ENCODE measurements at places on chromosomes 11 and 22.

DNA sequence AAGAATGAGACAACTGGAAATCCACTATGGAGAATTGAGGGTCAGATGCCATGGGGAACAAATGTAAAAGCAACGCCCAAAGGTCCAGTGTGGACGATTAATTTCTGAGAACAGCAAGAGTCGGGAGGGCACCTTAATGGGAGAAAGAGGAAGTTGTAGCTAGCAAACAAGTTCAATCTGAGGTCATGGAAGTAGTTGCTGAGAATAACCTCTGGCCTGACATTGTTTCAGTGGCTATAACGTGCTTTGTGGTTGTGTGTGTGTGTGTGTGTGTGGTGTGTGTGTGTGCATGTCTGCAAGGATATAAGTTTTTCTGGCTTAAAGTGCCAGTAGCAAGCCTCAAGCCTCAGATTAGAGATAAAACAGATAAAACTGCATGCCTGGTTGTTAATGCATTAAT is 1630.1 kb upstream of the TENM4 start:
- no peak for DNase-seq

GRCh38 chr11:6655020-6655789 is 404 bp downstream of the DCHS1 start:
- DNase-seq: no peak

GRCh38 chr11:9701799-9702198 is 37.9 kb downstream of the SWAP70 start:
- no peak for DNase-seq

DNA sequence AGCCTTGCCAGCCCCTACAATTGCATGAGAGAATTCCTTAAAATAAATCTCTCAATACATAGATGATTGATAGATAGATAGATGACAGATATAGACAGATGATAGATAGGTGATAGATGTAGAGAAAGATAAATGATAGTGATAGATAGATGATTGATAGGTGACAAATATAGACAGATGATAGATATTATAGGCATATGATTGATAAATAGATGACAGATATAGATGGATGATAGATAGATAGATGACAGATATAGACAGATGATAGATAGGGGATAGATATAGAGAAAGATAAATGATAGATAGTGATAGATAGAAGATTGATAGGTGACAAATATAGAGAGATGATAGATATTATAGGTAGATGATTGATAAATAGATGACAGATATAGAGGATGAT is 564.6 kb downstream of the ETS1 start:
- DNase-seq: no peak

DNA sequence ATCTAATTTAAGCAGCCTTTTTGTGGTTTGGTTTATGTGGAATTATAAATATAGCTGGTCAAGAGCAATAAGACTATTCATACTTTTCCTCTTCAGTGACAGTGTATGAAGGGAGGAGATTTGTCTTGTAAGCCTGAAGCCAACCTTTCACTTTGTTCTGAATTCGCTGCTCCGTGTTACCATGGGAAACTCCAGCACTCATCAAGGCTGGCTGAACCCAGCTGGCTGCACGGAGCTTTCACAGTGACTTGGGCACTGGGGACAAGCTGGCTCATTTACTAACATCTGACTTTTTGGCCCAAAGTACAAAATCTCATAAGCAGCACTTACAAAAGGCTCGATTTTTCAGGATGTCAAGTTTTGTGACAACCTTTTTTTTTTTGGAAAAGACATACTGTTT is 120.4 kb upstream of the GRIA4 start:
- DNase-seq: no peak

DNA sequence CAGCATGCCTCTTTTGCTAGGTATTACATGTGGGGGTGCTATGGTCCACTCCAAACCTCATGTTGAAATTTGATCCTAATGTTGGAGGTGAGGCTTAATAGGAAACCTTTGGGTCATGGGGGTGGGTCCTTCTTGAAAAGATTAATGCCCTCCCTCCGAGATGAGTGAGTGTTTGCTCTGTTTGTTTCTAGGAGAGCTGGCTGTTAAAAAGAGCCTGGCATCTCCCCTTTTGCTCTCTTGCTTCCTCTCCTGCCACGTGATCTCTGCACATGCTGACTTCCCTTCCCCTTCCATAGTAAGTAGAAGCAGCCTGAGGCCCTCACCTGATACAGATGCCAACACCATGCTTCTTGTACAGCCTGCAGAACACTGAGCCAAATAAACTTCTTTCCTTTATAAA is 104.5 kb downstream of the FAT3 start:
- no peak for DNase-seq

DNA sequence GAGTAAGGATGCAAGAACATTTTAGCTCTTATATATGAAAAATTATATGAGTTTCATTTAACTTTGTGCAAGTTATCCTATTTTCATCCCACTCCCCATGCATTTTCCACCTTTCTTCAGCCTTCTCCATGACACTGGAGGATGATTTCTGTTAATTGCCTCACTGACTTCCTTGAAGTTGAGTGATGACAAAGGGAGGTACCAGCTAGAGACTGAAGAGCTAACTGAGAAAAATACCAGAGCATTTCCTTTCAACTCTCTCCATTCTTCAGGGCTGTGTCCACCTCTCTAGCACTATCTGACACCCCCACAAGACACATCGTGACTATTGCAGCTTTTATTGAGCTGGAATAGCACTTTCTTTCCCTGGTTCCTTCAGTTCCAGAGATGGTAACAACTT is 711.6 kb upstream of the LRRC4C start:
- DNase-seq: no peak

DNA sequence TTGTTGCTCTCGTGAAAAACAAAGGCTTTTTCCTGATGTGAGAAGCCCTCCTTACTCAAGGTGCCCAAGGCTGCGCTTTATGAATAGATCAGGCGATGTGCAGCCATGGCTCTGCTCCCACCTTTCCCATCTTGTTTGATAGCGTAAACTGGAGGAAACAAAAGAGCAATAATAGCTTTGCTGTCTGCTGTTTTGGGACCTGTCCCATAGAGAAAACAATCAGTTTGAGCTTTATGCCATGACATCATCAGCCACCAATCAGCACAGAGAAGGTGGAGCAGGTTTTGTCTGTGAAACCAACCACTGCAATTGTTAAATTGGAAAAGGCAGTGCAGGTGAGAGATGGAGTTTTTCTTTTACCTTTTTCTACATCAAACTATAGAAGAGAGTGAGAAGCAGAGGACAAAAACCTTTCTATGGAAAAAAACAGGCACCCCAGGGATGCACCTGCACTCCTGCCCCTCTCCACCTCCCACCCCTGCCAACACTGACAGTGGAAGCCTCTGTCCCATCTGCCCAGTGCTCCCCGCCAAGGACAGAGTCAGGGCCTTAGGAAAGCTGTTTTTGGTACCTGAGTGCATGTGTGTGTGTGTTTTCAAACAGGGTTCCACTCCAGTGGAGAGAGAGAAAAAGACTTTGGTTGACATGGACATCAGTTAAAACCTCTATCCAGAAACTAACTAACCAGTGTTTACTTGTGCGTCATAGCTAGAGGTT is 80.7 kb downstream of the MICAL3 start:
- no peak for DNase-seq

DNA sequence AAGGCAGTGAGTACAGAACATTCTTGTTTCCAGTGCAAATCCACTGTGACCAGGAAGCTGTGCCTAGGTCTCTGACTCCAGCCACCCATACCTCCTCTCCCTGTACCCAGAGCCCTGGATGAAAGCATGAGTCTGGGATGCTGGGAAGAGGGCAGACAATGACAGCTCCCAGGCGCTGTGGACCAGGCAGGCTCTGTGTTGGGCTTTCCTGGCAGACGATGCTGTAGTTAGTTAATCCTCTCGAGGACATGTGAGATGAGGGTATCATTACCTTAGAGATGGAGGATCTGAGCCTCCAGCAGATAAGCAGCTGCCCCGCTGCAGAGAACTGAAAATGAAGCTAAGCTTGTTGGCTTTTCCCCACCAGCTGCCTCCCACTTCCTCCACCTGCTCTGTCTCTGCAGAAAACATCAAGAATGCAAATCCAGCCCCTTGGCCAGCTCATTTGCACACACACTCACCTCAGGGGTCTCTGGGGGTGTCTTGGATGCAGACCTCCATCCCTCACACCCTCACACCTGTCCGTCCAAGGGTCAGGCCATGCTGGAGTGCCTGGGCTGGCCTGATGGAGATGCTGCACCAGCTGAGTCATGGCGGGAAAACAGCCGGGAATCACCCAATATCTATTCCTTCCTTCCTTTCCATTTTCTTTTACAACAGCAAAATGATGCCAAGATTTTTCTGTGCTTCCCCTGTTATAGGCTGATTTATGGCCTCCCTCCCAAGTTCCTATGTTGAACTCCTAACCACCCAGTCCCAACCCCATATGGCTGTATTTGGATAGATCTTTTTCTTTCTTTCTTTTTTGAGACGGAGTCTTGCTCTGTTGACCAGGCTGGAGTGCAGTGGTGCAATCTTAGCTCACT is 94.9 kb upstream of the SEPTIN5 start:
- DNase-seq: peak; percentile 94

DNA sequence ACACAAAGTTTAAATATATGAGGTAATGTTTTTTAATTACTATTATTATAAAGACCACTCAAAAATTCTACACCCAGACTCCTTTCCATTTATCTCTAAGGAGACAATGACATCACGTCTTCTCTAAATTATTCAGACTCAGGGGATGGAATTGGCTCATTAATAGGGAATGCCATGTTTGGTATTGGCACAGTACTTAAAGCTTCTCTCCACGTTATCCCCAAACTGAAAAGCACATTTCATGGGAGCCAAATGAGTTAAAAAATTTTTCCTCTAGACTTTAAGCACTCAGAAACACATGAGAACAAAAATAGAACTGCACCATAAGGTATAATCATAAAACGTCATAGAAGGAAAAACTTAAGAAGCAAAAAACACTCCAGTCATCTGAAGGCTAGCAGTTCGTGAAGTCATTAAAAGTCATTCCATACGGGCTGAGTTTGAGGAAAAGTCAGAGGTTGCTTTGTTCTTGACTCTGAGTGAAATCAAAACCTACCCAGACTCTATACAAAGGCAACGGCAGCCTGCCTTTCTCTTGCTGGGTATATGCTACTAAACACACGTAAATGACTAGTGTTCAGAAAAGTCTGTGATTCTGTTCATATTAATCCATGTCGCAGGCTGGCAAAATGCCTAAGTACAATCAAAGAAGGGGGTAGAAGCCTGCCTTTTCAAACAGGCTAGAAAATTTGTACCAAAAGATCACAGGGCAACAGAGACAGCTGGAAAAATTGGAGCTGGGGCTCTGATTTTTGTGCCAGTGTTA is 8.7 kb upstream of the MPPED2 start:
- DNase-seq: no peak

DNA sequence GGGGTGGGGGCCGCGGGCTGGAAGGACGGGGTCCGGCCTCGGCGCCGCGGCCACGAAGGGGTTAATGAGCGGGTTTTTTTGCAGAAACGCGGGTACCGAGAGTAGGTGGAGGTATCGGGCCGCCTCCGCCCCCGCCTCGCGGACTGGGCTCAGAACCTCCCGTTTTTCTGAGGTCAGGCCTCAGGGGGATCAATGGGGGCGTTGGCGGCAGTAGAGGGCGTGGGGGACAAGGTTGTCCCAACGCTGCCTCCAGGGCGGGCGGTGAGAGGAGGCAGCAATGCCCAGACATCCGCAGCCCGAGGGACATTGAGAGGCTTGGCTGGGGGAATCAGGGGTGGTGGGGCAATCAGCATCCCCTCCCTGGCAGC is 34.8 kb upstream of the PRODH start:
- no peak for DNase-seq

- DNase-seq: no peak
Measured at GRCh38 chr11:117587416-117587815, 209.6 kb downstream of the DSCAML1 start.

- DNase-seq: no peak
Measured at GRCh38 chr22:17888855-17889254, 114.6 kb upstream of the BID start.

DNA sequence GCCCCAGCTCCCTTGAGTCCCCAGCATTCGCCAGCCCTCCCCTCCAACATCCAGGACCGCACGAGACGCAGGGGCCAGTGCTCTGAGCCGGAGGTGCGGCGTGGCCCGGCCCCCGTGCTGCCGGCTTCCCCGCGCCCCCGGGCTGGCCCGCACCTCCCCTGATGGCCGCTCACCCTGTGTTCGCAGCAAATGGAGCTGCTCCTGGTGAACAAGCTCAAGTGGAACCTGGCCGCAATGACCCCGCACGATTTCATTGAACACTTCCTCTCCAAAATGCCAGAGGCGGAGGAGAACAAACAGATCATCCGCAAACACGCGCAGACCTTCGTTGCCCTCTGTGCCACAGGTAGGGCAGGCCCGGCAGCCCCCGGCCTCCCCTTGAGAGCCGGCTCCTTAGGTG is 2.7 kb downstream of the CCND1 start:
- no peak for DNase-seq

GRCh38 chr11:115168229-115168671 is 336.0 kb downstream of the CADM1 start:
- DNase-seq: no peak

DNA sequence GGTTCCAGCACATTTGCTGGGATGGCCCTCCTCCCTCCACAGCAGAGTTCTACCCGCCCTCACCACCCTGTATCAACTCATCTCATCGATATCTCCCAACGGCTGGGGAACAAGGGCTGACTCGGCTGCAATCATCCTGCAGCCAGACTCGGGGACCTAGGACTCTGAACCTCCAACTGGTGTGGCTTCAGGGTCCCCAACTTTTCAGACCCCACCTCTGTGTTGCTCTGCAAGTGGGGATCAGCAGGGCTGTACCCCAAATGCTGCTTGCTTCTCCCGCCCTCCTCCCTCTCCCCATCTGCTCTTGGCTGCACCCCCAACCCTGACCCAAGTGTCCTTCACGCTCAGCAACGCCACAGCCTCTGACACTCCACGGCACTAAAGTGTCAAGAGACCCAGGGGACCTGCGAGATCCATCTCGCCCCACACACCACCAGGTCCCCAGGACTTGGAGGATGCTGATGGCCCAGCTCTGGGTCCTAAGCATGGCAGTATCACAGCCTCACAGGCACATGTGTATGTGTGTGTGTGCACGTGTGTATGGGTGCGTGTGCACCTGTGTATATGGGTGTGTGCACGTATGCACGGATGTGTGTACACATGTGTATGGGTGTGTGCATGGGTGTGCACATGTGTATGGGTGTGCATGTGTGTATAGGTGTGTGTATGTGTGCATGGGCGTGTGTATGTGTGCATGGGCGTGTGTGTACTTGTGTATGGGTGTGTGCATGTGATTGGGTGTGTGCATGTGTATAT is 26.4 kb downstream of the KCNQ1 start:
- no peak for DNase-seq
